ENCODE measurements at places on chromosomes 7 and 10.
A peak's percentile ranks its signal among the peaks of the same experiment; 100 is the strongest.

DNA sequence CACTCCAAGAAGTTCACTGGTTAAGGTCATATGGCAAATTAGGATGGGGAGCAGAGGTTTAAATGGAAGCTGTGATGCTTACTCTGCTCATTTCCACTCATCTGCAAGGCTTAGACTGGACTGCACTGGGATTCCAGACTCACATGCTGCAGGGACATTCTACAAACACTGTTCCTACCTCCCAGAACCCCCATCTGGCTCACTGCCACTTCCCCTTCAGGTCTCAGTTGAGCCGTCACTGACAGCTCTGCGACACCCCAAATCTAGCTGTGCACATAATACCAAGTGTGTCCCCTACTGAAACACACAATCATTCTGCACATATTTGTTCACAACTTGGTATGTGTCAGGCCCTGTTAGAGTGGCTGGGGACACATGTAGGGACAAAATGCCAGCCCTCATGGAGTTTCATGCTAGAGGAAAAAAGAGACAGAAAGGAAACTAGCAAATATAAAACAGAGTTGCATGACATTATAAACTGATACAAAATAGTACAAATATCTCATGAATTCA lies 5.4 kb downstream of the PRKCQ start:
- DNase-seq, result no peak

- no peak for DNase-seq
Observed at GRCh38 chr7:149599636-149600206, 102.1 kb upstream of the ZNF746 start.

DNA sequence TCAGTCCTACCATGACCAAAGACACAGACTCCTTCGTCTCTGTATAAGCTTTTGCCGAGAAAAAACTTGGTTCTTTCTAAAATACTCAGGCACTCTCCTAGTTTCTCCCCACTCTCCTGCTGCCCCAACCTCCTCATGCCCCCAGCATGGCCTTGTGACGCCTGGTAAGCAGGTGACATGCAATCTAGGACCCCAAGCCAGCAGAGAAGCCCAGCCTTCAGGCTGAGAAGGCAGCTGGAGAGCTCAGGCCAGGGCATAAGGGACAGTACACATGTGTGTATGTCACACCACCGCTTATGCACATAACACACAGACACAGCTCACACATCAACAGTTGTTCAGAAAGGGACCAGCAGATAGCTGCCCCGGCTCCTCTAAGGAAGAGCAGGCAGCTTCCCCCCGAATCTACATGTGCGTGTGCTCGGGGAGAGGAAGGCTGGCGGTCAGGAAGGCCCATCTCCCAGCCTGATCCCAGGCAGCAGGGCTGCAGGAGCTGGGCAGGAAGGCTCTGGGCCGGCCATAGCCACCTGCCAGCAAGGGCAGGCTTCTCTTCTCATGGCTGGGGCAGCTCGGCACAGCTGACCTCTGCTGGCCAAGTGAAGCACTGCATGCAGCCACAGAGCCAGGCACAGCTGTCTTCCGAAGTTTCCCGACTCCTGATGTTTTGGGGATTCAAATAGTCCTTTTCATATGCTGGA lies 8.5 kb downstream of the DDX56 start:
- peak; percentile 77 for DNase-seq

- no peak for DNase-seq
Observed at GRCh38 chr10:86742230-86742629, 14.2 kb upstream of the BMPR1A start.

DNA sequence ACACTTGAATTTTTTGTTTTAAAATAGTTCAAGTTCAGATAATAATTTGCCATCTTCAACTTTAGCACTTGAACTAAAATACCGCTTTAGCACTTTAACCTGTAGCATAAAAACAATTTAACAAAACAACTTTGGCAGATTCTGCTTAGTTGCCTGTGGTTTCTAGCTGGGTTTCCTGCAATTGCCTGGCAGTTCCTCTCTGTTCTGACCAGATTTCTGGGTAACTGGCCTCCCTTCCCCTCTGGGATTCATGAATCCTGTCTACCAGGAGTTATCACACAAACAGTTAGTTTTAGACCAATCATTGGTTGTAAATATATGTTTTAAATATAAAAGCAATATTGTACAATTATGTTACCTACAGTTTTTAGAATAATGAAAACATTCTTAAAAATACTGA lies 89.8 kb upstream of the HDAC9 start:
- no peak for DNase-seq

DNA sequence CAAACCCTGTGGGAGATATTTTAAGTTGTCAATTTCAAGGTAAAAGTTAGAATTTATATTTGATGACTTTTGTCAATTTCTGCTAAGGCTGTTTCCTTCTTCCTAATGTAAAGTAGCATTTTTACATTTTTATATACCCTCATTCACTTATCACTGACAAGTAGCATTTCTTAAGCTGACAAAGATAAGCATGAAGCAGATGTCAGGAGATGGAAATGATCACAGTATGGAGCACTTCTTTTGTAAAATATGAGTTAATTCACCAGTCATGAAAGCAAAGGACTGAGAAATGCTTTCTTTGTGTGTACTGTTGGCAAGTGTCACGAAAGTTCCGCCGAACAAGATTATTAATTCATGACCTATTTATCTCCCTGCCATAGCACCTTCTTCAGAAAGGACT lies 503.9 kb downstream of the DNAJB9 start:
- no peak for DNase-seq

- DNase-seq, result peak; percentile 37
Observed at GRCh38 chr10:122468926-122469781, 7.8 kb downstream of the HTRA1 start.

GRCh38 chr10:10699427-10699826 lies 318.2 kb upstream of the CELF2 start:
- DNase-seq, result no peak

DNA sequence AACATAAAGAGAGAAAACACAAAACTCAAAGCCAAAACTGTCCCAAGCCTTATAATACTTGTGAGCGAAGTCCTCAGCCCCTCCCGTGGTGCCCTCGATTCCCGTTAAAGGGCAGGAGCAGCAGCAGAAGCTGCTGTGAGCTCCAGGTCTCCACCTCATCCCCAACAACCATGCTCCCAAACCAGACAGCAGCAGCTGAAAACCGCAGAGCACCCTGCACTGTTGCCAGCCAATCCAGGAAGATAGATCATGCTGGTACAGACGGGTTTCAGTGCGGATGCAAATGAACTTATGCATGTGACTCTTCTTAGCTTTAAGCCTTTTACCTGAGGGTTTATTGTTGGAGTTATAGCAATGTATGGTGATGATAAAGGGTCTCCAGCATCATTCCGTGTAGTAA lies 97.9 kb downstream of the DNAJB6 start:
- no peak for DNase-seq

- peak; percentile 24 for DNase-seq
Observed at GRCh38 chr10:24343686-24344085, 134.7 kb downstream of the KIAA1217 start.

GRCh38 chr7:118855290-118855689 lies 630.8 kb downstream of the ANKRD7 start:
- DNase-seq, result no peak

DNA sequence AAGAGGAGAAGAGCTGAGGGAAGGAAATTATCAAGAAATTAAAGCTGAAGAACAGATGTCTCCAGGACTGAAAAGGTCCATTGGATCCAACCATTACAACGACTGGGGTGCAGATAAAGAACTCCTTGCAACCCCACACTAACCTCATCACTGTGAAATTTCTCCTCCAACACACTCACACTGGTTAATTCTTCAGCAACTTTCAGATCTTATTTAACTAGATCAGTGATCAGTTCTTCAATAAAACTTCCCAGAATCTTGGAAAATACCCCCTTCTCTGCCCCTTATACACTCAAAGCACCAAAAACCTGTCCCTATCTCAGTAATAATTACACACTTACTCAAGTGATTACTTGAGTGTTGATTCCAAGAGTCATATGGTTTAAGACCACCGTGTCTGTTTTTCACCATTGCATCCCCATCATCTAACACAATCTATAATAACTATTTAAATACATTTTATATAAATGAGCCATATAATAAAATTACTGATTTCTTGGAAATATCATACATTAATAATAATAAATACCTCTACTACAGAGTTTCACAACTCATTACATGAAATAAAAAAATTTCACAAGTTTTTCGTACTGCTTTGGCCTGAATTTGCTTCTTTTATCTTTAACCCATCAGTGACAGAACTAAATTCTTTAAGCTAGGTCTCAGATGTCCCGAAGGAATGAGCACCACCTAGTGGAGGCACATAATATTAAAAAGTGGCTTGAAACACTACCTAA lies 123.7 kb downstream of the MPP7 start:
- DNase-seq, result peak; percentile 86

DNA sequence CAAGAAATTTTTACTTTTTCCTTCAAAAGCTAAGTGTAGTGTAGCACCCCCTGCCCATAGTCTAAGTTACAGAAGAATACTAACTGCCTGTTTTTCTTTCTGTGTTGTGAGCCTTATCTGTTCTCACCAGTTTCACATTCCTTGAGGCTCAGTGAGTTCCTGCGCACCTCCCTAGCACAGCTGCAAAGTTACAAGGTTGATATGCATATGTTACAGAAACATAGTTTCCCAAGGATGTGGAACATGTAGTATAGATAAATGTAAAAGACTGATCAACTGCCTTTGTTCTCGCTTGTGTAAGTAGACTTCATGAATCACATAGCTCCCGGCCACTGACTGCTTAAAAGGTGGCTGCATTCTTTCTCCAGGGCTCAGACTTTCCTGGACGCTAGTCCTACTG lies 6.7 kb upstream of the ZNF33B start:
- DNase-seq, result no peak

DNA sequence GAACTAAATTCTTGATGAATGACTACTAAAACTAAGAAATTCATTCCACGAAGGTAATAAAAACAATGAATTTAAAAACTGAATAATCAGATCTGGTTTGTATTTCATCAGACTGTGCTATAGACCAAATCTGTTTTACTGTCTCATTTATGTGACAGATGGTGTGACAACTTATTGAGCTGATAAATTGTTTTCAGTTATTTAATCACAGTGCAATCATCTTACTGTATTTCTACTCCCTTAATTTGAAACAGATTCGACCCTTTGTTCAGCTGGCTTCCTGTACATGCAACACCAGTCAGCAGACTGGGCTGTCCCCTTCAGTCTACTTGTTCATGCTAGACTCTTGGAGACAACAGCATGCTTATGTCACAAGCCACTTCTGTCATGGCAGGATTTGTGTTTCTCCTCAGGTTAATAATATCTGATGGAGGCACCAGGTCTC lies 150.9 kb downstream of the MBL2 start:
- DNase-seq, result no peak

- no peak for DNase-seq
Observed at GRCh38 chr7:140685407-140686087, 11.0 kb upstream of the NDUFB2 start.

DNA sequence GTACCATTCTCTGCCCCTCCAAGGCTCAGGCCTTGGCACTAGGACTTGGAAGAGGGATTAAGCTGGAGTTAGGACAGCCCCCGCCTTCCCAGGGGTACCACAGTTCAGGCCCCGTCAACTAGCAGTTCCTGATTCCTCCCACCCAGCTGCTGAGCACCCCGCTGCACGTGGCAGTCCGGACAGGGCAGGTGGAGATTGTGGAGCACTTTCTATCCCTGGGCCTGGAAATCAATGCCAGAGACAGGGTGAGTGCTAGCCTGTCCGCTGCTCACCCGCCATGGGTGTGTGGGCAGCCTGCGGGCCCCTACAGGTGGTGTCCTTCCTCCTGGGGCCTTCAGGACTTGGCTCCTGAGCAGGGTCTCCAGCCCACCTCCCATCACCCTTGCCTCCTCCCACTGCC lies 2.0 kb upstream of the HOGA1 start:
- DNase-seq, result no peak

- no peak for DNase-seq
Observed at GRCh38 chr10:99730026-99730425, 1.9 kb downstream of the COX15 start.

- DNase-seq, result no peak
Observed at GRCh38 chr10:14468726-14469125, 138.0 kb upstream of the FRMD4A start.

DNA sequence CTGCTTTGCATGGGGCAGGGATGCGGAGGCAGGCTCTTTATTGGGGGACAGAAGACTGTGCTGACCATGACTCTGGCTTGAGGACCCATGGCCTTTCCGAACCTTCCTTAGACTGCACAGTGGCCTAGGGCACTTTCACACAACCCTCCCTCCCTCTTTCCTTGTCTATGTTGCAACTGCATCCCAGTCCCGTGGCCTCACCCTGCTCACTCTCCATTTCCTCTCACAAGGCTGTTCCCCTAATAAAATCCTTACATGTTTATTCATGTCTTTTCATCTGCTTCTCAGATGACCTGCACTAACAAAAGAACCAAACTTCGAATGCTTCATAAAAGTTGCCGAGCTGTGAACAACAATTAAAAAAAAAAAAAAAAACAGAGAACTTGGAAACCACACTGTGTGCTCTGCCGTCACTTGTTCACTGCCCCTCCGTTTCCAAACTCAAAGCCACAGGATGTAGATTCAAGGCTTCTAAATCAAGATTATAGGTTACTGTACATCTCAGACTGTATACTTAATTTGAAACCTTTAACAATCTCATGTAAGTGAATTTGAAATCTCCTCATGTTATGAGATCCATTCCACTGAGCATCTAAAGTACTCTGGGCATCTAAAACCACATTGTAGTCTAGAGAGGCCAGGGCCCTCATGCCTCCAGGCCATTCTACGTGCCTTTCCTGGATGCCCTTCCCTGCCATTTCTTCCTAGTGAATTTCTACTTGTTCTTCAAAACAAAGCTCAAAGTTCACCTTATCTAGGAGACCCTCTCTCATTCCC lies 265.9 kb downstream of the SNX13 start:
- no peak for DNase-seq

DNA sequence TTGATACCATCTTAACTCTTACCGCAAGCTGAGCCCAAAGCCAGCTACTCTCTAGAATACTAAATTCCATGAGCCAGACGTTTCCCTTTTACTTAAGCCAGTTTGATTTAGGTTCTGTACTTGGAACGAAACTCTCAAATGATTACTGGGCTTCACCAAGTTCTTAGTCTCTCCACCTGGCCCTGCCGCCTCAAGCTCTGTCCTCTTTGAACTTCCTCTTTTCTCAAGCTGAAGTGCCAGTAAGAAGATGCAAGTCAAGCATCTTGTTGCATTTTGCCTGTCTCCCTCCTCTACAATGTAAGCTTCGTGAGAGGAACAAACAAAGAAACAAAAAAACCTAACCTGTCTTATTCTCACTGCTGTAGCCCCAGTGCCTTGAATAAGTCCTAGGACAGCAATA lies 358.2 kb upstream of the NPVF start:
- DNase-seq, result no peak

- no peak for DNase-seq
Observed at GRCh38 chr7:103009466-103010185, 65.0 kb downstream of the FBXL13 start.

GRCh38 chr7:98266840-98267239 lies 14.6 kb upstream of the BRI3 start:
- DNase-seq, result no peak

- no peak for DNase-seq
Observed at GRCh38 chr7:3836855-3837254, 535.8 kb downstream of the SDK1 start.

- DNase-seq, result no peak
Observed at GRCh38 chr7:70695795-70696083, 436.2 kb upstream of the GALNT17 start.

- DNase-seq, result no peak
Observed at GRCh38 chr10:133388973-133389818, 4.8 kb upstream of the MTG1 start.

- DNase-seq, result no peak
Observed at GRCh38 chr10:6011558-6011957, 34.2 kb upstream of the IL15RA start.

GRCh38 chr7:15007507-15007906 lies 105.0 kb upstream of the DGKB start:
- no peak for DNase-seq

GRCh38 chr10:94125856-94126255 lies 132.1 kb downstream of the PLCE1 start:
- DNase-seq, result no peak
